ENCODE measurements at places on chromosomes 7 and 10.

DNA sequence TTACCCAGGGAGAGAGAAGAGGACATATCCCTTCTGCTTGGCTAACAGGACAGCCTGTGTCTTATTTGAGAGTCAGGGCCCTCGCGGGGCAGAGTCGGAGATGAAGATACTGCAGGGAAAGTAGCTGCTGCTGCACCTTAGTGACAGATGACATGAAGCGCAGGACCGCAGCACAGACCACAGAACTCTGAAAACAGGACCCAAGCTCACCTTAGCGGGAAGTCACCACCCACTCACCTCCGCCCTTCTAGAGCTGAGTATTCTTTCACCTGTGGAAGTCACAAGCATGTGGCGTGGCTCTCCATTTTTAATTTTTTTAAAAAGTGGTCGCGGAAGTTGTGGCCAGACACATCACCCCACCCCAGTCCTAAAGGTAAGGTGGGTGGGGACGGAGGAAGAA is 191.4 kb downstream of the FAM107B start:
- no peak for DNase-seq

- no peak for DNase-seq
Measured at GRCh38 chr7:80206763-80207162, 72.1 kb downstream of the GNAI1 start.

DNA sequence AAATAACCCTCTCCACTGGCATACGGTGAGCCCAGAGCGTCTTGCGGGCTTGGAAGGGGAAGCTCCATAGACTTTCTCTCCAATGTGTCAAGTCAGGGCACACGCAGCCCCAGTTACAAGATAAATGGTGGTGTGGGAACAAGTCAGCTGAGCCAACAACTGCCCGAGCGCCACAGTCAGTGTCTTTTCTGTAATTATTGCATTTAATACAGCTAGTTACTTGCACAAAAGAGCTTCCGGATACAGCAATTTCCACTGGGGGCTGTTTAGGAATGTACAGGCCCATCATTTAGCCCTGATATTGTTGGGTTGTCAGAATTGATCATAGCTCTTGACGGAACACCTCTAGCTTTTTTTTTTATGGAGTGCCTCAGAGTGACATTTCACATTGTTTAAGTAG is 193.5 kb upstream of the SP8 start:
- no peak for DNase-seq

GRCh38 chr7:20519645-20520044 is 95.8 kb upstream of the ABCB5 start:
- no peak for DNase-seq

GRCh38 chr10:130713731-130714130 is 577.5 kb downstream of the GLRX3 start:
- DNase-seq = no peak

DNA sequence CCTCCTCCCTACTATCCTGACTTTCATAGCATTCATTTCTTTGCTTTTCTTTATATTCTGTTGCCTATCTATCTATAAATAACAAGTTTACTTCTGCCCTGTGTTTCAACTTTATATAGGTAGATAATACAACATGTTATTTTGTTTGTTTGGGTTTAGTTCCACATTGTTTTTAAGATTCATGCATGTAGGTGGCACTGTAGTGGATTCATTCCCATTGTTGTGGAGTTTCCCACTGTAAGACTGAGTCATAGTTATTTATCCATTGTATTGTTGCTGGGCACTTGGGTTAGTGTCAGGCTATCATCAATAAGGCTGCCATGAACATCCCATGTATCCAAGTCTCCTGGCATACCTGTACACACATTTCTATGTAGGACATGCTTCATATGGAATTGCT is 127.7 kb downstream of the ARHGAP22 start:
- no peak for DNase-seq

- DNase-seq = peak; percentile 12
Measured at GRCh38 chr10:17454161-17455014, at the start of gene ST8SIA6. ST8SIA6 (minus strand) TSS chr10:17454595; CDS start chr10:17454255, 340 bp downstream.

- no peak for DNase-seq
Measured at GRCh38 chr7:39651265-39651664, 27.9 kb downstream of the RALA start.

Measured in stimulated activated CD4-positive, alpha-beta T cell treated with anti-CD3 and anti-CD28 coated beads, TNF-alpha, amount 100 ng/mL, for 4 hours (primary cell).